Activated CD4-positive, alpha-beta T cell treated with anti-CD3 and anti-CD28 coated beads, Interleukin-2, amount 50 U/mL, for 4 hours (primary cell): ENCODE measurements at places on chromosomes 12 and 14.

DNA sequence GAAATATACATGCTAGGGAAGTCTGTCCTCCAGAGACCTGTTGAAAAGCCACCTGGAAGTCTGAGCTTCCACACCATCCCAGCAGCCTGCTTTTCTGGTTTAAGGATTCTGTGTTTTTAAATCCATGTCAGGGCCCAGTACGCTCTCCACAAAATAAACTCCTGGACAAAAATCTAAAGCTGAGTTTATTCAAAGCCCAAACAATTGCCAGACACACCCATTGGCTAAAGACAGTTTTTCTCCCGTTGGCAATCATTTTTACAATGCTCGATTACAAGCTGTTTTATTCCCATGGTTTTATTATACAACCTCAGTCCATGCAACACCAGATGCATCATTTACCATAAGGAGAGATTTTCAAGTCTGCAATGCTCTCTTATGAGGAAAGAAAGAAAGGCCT is 94.5 kb downstream of the MYRFL start:
- DNase-seq: no peak

DNA sequence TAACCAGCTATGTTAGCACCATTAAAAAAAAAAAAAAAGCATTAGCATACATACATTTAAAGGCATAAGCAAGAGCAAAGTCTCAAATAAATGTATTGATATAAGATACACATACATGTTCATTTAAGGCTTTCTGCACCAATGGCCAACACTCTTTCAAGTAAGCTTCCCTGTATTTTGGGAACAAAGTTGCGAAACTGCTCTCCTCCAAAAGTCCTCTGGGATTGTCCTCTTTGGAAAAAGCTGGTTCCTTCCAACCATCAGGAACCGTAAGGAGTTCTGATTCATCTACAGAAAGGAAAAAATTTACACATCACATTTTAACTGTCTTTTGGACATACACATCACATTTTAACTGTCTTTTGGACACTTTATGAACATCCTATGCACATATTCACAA is 3.2 kb downstream of the KRR1 start:
- no peak for DNase-seq

- no peak for DNase-seq
These were observed 9.0 kb downstream of the RPS6KL1 start for GRCh38 chr14:74913986-74914573.

DNA sequence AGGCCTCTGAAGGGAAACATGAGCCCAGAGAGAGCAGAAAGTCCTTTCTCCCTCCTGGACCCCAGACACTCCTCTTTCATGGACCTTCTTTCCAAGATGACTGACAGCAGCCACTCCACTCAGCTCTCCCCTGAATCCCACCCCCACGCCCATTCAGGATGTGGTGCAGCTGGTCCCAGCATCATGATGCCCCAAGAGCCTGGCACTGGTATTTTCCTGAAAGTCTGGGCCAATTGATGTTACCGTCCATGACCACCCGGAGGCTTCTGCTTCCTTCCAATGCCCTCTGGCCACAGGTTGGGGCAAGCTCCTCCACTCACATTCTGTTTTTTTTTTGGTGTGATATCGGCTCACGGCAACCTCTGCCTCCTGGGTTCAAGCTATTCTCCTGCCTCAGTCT is 112.6 kb downstream of the CALM1 start:
- DNase-seq: no peak

- DNase-seq: no peak
These were observed 13.8 kb upstream of the METAP2 start for GRCh38 chr12:95460105-95460504.

DNA sequence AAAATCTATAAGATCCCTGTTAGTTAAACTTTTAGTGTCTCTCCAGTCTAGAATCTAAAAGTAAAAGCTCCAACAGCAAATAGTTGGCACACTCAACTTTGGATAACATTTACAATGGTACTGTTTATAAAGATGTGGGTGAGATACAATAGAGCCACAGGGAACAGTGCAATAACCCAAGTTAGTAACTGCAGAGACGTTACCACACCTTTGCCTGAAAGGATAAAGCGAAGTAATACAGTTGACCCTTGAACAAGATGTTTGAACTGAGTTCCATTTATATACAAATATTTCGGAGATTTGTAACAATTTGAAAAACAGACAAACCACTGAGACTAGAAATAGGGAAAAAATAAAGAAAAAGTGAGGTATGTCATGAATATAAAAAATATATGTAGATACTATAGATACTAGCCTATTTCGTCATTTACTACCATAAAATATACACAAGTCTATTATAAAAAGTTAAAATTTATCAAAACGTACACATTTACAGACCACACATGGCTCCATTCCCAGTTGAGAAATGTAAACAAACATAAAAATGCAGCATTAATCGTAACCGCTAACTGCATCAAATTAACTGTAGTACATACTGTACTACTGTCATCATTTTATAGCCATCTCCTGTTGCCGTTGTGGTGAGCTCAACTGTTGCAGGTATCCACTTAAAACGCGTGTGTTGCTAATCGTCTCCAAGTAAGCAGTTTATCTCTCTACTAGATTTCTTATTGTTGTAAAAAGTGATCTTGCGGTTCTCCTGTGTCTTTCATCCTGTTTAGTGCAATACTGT is 56.5 kb upstream of the HIF1A start:
- DNase-seq: no peak

- no peak for DNase-seq
These were observed 13.1 kb upstream of the LTA4H start for GRCh38 chr12:96048393-96048969.

- DNase-seq: no peak
These were observed 757.6 kb downstream of the MED13L start for GRCh38 chr12:115519887-115520286.
